ENCODE measurements at places on chromosomes 3 and 15. TPM values are rescaled to one million over a fixed set of nuclear protein-coding genes. Genes with fewer than 3 reads are reported as not detected.

The CLSTN2 gene
- 3.2 TPM for total RNA-seq

The CSTA gene
- 15.2 TPM for total RNA-seq

The SIDT1 gene
- not detected for total RNA-seq

- DNase-seq = no peak
Observed at GRCh38 chr3:183255348-183255730, 2.3 kb downstream of the B3GNT5 start.
